NCI-H510A treated with DMSO at 0.1 percent for 48 hours (cell line): ENCODE measurements at places on chromosomes 16 and 17.

DNA sequence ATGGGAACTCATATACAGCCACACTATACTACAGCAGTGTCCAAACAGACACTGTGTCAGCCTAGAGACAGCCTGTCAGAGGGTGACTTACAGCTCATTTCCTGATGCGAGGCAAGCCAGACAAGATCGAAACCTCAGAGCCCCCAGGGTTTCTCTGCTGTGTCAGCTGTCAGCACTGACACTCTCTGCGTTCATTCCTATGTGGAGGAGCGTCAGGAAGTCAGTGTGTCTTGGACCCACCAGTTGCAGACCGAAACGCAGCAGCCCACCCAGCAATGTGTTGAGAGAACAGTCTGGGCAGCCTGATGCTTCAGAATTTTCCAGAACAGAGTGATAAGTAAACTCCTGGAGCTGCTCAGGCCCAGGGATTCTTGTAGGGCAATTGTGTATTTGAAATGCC is 20.6 kb upstream of the MAPT start:
- no peak for DNase-seq

- DNase-seq: no peak
Observed at GRCh38 chr17:64448665-64449512, at the start of gene MILR1. MILR1 (plus strand) TSS chr17:64449115; CDS start chr17:64449169, 54 bp downstream.

DNA sequence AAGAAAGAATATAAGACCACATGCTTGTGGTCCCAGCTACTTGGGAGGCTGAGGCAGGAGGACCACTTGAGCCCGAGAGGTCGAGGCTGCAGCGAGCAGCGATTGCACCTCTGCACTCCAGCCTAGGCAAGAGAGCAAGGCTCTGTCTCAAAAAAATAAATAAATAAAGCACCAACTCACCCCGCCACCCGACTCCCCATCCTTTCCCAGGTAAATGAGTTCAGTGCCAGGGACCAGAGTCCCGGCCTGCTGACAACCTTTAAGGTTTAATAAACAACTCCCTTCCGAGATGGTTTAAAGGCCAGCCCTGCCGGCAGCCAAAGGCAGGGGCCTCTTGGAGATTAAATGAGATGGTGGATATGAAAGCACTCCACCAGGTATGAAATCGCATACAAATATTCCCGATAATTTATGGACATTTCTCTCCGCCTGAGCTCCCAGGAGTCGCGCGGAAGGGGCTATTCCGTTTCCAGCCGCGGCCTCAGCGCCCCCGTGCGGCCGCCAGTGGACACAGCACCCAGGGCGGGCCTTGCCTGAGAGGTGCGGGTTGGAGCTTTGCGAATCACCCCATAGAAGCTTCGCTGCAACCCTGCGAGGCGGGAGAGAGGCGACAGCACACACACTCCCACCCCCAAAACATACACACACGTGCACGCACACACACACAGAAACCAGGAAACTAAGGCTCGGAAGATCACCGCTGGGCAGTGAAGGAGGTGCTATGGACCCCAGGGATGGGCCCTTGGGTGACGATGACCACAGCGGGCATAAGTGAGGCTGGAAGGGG is 4.0 kb upstream of the RPL38 start:
- peak; percentile 85 for DNase-seq

- no peak for DNase-seq
Observed at GRCh38 chr17:18247613-18248001, 10.9 kb downstream of the FLII start.

GRCh38 chr16:5756969-5757368 is 659.4 kb upstream of the EEF2KMT start:
- no peak for DNase-seq

- DNase-seq: no peak
Observed at GRCh38 chr17:40209404-40210093, 9.6 kb upstream of the WIPF2 start.

DNA sequence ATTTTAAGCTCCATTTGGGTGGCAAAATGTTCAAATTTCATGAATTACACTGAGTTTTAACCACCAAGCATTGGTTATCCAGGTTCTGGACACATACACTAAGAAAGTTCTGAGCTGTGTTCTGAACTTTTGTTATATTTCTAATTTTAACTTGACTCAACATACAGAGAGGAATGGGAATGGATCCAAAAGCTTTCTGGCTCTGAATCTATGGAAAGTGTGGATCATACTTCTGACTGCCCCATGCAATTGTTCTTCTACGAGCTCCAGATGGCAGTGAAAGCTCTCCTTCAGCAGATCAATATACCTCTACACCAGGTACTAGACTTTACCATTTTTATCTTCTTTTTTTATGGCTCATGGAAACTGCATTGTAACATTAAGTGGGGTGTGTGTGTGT is 113.0 kb upstream of the NOG start:
- no peak for DNase-seq

DNA sequence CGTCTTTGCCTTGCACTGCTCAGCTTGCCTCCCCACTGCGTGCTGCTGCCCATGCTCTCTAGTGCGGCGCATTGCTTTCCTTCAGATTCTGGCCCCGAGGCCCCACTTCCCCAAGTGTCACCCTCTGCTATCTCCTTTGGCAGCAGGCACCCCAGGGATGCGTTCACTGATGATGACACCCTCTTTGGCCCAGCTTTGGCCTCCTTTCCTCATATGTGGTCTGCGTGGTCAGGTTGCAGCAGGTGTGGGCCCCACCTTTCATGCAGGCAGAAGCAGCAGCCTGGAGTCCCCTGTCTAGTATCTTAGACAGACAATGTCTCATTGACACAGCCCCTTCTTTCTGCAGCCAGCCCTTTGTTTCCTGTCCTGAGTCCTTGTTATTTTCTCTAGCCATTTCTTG is 4.8 kb upstream of the CCL3 start:
- no peak for DNase-seq

DNA sequence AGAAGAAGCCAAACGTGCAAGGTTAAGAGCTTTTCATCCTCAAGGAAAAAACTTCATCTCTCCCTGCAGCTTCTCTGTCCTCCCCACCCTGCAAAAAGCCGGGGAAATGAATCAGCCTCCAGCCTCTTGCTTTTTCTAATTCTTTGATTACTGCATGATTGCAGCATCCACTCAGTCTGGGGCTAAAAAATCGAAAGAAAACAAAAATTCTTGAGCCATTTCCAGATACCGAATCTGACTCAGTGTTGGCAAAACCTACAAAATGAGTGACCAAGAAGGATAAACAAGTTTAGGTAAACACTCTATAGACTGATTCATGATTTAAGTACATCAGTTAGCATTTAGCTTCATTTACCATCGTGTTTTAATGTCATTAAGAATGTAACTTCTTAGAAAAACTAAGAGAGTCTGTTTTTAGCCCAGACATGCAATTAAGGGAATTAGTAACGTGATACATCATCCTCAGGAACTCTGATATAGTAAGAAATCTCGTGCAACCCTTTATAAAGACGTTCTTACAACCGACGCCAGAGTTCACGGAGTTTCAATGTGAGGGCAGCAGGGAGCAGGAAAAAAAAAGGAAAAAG is 287.3 kb upstream of the FOXF1 start:
- no peak for DNase-seq

- DNase-seq: no peak
Observed at GRCh38 chr17:78075545-78075944, 53.0 kb downstream of the TMC6 start.

DNA sequence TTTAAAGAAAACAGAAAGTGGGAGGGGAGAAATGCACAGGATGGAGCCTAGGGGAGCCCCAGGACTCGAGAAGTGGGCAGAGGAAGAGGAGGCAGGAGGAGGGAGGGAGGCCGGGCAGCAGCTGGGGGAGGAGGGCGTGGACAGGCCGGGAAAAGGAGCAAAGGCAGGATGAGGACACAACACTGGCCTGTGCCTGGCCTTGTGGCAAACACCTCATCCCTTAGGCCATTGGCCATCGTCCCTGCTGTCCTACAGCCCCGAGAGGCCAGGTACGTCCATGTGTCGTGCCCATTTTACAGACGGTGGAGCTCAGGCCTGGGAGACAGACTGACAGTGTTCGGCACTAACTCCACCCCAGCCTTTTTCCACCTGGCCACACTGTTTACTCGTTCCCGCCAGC is 15.9 kb downstream of the JPH3 start:
- DNase-seq: no peak

- DNase-seq: no peak
Observed at GRCh38 chr17:63286254-63286653, 159.9 kb downstream of the CYB561 start.

DNA sequence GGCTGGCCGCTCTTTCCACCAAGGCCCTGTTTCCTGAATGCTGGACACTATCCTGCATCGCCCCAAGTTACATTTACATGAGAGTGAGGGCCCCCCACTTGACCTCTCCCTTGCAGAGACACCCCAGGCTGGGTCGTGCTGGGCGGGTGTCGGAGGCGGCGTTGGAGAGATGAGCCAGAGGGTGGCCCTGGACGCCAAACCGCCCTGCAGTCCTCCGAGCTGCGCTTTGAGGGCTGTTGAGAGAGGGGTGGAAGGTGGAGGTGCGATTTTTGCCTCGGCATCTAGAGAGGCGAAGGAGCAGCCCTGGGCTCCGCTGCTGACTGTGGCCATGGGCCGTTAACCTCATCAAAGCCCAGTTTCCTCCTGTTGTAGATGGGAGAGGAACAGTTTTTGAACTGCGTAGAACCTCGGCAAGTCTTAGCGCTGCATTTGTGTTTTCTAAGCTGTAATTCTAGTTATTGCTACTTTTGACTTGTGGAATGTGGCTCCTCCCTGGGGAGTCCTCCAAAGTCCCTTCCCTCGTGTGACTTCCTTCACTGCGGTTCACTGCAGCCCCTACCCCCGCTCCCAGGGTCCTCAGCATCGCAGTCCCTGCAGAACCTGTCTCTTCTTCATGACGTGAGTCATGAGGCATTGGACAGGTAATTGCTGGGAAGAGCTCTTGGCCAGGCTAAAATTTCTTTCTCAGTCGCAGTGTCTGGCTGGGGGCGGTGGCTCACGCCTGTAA is 986 bp upstream of the ELOB start:
- DNase-seq: no peak

GRCh38 chr16:90020838-90021382 is 1.7 kb upstream of the DBNDD1 start:
- DNase-seq: no peak

DNA sequence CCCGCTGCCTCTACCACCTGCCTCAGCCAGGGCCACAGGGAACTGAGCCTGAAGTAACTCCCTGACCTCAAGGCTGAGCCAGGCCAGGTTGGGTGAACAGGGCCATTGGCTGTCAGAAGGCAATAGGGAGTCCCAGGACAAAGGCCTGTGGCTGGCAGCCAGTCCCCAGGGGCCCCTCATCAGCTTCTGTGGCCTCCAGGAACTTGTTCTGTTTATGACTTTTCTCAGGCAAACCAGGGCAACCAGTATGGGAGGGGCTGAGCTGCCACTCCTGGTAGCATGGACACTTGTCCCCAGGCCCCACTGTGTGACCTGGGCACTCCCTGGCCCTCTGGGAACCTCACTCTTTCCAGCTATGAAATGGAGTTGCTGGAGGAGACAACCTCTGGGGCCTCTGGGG is 40.1 kb downstream of the CPNE2 start:
- DNase-seq: no peak

- no peak for DNase-seq
Observed at GRCh38 chr16:25052151-25052511, 37.0 kb upstream of the ARHGAP17 start.

- peak; percentile 26 for DNase-seq
Observed at GRCh38 chr16:89395150-89396142, 94.9 kb downstream of the ANKRD11 start.

GRCh38 chr16:13921328-13921727 is 1.4 kb downstream of the ERCC4 start:
- DNase-seq: no peak

DNA sequence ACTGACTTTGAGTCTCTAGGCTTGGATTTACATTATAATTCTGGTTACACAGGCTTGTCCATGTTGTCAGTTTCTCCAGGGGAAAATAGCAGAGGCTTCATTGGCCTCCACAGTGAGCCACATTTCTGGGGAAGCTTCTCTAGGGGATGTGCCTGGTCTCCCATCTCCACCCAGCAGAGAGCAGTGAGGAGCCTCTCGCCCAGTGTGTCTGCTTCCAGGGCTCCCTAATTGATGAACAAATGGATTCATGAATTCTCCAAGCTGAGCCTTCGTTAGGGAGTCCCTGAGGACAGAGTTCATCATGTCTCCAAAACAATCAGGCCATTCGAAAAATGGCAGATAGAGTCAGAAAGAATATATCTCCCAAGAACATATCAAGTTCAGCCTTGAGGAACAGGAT is 162.4 kb upstream of the TOX3 start:
- no peak for DNase-seq

DNA sequence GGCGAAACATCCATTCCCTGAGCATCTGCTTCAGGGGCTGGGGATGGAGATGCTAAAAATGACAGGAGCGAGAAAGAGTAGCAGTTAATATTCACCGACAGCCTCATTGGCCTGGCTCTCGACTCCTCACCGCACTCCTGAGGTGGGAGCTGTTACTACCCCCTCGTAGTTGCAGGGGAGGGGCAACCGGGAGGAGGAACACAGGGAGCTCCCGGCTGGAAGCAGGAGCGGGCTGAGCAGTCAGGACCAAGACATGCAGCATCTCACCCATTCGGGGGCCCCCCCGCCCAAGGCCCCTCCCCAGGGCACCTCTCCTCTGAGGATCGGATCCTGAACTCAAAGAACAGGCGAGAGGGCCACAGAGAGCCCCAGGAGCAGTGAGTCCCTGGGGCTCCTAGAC is 4.5 kb upstream of the ACSF3 start:
- no peak for DNase-seq

- DNase-seq: no peak
Observed at GRCh38 chr16:1127971-1128715, 24.8 kb upstream of the CACNA1H start.

GRCh38 chr16:81809567-81809966 is 30.5 kb downstream of the PLCG2 start:
- no peak for DNase-seq

GRCh38 chr17:46876353-46876887 is 25.0 kb downstream of the WNT9B start:
- DNase-seq: peak; percentile 90

GRCh38 chr16:22323173-22323958 is 26.2 kb downstream of the POLR3E start:
- no peak for DNase-seq

DNA sequence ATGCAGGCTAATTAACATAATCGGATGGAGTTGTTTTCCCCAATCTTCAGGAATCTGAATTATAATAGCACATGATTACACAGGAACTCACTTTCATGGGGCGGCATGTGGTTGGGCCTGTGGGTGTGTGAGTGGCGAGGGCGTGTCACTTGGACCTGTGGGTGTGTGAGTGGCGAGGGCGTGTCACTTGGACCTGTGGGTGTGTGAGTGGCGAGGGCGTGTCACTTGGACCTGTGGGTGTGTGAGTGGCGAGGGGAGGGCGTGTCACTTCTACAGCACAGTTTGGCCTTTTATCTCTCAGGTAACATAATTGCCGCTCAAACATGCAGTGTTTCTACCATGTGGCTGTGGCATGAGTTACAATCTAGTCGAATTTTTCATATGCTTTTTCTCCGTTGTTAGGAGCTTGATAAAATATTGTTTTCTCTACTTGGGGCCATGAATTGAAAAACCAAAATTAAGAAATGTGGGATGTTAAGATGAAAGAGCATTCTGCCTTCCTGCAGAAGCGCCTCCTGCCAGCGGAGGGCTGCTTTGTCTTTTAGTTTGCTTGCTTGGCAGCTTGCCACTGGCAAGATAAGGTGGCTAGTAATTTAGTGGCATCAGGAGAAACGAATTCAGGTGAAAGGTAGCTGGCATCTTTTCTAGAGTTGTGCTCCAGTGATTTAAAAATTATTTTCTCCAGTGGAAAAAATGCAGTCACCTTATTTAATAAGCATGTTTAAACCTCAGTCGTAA is 36.2 kb downstream of the USP10 start:
- peak; percentile 66 for DNase-seq
